AG08396 (cell line): ENCODE measurements at places on chromosomes 1 and 21.

DNA sequence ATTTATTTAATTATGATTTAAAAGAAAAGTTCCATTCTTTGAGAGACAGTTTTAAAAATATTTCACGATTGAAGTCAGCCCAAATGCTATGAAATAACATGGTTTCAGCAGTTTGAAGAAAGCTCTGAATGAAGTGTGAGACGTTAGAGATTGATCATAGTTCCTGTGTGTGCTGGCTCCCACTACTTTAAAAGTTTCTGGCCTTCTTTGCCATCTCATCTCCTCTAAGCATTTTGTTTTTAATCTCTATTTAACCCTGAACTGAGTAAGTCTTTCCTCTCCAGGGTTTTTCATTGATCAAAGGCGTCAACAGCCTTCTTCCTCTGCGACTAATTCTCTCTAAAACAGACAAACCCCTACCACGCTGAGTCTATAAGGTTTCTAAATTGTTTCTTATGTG is 225.3 kb upstream of the B3GALT2 start:
- no peak for DNase-seq

DNA sequence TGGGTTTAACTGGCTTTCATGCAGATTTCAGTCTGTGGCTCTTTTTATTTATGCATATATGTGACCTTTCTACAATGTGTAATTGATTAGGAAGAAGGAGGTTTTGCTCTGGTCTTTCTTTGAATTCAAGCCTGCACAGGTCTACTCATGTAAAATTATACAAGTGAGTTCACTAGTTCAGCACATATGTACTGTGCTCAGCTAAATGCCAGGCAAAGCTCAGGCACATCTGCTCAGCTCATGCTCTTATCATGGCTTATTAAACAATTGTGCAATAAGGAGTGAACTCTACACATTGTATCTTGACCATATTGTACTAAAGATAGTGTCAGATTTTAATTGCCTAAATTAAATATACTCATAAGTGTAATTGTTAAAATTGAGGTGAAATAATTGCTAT is 378.4 kb downstream of the ADGRL2 start:
- no peak for DNase-seq

DNA sequence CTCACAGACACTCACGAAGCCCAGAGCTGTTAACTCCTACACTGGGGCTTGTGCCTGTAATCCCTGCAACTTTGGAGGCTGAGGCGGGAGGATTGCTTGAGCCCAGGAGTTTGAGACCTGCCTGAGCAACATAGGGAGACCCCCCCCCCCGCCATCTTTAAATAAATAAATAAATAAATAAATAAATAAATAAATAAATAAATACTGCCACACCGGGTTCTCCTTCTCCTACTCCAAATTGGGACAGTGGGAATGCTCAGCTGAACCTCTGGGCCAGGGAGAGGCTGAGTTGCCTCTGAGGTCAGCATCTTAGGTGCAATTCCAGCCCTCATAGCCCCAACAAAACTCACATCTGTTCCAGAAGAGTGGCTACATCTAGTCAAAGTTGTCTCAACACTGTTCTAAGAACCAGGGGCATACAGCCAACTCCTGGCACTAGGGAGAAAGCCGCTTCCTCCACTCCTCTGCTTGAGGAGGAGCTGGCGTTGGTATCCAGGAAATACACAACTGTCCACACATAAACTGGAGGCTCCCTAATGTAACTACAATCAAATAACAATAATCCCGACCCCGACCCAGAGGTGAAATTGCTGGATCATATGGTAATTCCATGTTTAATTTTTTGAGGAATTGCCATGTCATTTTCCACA is 27.0 kb downstream of the C1orf216 start:
- no peak for DNase-seq

- DNase-seq: peak; percentile 73
These were observed 26.8 kb downstream of the EGLN1 start for GRCh38 chr1:231395076-231395997.

DNA sequence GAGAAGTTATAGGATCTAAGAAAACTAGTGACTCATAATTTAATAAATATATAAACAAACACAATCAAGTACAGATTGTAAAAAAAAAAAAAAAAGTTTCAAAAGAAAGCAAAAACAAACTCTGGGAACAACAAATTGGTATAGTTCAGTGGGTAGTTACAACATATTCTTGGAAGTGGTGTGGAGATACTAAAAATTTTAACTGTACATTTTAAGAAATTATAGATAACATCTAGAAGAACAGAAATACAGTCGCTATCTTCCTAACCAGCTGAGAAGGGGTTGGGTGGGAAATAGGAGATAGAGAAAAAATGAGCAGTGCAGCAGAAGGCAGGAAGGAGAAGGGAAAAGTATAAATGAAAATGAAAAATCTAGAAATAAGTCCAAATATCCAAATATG is 70.5 kb downstream of the LRRC8C start:
- DNase-seq: no peak

DNA sequence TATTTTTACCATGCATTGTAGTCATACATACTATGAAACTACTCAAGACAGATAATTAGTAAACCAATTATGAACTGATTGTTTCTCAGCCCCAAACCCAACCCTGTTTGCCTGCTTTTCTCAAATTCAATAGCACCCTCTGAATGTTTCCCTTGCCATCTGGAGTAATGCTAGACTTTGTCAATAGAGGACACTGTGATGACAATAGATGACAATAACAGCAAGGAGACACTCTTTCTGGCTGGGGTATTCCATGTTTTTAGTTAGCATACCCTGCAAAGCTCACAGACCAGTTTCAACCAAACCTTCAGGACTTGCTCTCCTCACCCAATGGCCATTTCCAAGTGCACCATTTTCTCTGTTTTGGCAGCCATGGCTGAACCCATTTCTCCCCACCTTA is 108.5 kb upstream of the LRRC7 start:
- DNase-seq: no peak

DNA sequence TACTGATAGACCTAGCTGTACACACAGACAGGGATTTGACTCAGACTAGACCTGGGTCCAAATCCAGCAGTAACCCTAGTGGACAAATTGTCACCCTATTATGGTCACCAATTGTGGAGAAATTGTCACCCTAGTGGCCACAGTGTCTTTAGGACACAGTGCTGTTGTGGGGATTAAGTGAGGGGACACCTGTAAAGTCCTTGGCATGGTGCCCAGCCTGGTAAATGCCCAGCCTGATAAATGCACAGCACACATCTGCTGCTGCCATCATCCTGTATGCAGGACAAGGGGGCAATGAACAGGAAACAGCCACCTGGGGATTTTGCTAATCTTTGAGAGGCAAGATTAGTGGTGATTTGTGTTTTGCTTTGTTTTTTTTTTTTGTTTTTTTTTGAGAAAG is 2.3 kb downstream of the TMEM61 start:
- DNase-seq: no peak

DNA sequence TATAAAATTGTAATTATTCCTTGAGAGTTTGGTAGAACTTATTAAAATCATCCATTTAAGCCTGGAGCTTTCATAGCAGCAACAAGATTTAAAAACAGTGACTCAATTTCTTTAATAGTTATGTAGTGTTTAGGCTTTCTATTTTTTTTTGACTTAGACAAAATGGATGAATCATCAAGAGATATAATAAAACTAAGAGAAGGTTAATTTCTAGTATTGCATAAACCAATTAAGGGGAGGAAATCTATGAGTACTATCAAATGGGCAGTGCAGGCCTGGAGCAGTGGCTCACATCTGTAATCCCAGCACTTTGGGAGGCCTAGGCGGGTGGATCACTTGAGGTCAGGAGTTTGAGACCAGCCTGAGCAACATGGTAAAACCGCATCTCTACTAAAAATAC is 416.3 kb upstream of the USP24 start:
- no peak for DNase-seq

GRCh38 chr1:8925406-8925805 is 20.3 kb upstream of the CA6 start:
- no peak for DNase-seq

DNA sequence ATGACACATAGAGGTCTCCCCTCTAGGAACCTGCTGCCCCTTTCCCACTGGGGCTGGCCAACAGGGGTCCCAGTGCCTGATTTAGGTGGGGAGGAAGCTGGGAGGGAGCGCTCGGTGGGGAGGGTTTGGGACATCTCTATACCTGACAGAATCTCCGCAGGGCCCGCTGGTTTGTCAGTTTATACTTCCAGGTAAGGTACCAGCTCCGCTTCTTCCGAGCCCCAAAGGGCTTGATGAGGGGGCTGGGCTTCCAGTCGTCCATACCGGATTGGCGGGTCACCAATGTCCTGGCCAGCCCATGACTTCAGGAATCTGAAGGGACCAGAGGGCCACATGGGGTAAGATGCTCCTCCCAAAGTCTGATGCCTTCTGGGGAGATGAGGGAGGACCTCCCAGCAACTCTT is 672 bp downstream of the POMGNT1 start:
- no peak for DNase-seq

DNA sequence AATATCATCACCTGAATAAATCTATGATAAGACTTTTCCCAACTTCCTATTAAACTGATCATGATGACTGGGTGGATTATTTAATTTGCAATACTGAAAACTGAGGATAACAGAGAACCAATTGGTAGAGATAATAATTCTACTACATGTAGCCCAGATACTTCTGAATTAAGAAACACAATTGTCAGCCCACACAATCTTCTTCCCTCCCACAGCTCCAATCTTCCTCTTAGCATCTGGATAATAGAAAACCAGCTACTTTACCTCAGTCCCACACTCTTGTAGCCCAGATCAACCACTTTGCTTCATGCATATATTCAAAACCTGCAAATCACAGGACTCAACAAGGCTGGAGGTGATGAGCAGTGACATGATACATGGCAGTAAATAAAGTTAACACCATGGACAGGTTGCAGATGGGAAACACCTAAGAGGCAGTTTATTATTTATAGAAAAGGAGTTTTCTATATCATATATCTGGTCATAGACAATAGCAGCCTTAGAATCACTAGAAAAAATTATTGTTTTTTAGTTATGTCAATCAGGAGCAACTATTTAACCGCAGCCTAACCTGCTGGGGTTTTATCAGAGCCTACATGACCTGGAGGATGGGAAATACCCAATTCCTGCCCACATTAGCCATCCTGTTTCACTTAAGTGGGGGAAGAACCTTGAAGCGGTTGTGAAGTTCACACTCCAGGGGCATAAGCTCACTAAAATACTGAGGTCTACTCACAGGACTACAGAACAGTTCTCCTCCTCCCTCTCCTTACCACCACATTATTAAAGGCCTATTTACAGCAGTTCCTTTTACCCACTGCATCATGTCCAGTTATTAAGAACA is 16.7 kb downstream of the FRRS1 start:
- no peak for DNase-seq

GRCh38 chr1:45328680-45329079 is 2.0 kb downstream of the HPDL start:
- DNase-seq: no peak

DNA sequence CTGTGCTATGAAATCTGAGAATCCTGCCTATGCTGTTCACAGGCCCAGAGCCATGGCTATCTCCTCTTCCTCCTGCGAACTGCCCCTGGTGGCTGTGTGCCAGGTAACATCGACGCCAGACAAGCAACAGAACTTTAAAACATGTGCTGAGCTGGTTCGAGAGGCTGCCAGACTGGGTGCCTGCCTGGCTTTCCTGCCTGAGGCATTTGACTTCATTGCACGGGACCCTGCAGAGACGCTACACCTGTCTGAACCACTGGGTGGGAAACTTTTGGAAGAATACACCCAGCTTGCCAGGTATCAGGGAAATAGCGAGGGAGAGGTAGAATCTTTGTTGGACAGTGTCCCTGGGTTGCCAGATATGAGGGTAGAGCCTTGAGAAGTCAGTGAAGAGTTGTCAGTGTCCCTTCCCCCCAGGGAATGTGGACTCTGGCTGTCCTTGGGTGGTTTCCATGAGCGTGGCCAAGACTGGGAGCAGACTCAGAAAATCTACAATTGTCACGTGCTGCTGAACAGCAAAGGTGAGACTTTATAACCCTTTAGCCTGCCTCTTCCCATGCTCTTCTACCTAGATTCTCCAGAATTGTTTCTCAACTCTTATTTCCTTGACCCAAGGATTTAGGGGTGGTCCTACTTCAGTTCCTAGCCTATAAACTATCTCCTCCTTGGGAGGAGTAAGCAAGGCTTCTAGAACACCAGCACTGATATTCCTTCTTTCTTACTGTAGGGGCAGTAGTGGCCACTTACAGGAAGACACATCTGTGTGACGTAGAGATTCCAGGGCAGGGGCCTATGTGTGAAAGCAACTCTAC is 1.4 kb downstream of the NIT1 start:
- DNase-seq: peak; percentile 78

GRCh38 chr1:73980324-73981040 is 217.5 kb downstream of the LRRIQ3 start:
- DNase-seq: no peak

DNA sequence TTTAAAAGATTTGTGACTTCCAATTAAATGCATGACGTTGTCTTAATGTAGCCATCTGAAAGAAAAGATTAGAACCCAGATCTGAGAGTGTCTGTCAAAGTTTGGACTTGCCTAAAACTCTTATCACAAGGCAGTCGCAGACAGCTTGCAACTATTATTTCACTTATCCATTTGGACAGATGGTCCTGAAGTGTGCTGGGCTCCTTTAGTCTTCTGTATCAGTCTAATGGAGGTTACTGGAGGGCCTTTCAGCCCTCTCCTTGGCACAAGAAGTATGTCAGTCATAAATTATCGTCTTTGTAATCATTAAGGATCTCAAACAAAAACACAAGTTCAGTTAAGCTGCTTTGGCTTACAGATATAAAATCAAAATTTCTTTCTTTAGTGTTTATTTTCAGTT is 15.5 kb downstream of the PROX1 start:
- no peak for DNase-seq

- DNase-seq: no peak
These were observed 167.4 kb downstream of the TNFSF18 start for GRCh38 chr1:172883387-172883791.

- no peak for DNase-seq
These were observed 378.5 kb downstream of the SMYD3 start for GRCh38 chr1:246128494-246129069.

- DNase-seq: no peak
These were observed 19.1 kb downstream of the ZCCHC17 start for GRCh38 chr1:31315902-31316301.

DNA sequence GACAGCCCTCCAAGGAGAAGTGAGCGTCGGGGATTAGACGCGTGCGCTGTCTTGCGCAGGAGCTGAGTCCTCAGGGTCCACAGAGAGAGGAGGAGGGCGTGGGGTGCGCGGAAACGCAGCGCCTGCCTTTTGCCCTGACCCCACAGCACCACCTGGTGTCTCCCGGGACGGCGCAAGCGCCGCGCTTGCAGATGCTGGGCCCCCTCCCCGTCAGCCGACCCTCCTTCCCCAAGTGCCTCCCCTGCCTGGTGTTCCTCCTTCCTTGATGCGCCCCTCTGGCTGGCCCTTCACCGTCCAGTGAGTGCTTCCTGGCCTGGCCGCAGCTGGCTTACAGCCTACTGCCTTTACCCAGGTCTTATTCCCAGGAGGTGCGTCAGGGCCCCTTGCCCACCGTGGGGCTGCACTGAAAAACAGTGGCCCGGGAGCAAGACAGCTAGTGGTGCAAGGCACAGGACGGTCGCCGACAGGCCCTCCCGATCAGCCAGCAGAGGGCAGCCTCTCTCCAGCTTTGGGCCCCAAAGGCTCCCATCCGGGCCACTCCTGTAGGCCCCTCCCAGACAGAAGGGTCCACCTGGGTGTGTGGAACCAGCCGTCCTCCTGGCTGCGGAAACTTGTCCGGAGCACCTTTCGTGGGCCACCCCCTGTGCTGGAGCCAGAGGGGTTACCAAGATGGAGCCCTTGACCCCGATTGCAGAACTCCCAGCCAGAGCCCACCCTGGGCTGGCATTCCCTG is 12.9 kb upstream of the PHLDA3 start:
- peak; percentile 88 for DNase-seq
